ENCODE measurements at places on chromosomes 16 and 17.

DNA sequence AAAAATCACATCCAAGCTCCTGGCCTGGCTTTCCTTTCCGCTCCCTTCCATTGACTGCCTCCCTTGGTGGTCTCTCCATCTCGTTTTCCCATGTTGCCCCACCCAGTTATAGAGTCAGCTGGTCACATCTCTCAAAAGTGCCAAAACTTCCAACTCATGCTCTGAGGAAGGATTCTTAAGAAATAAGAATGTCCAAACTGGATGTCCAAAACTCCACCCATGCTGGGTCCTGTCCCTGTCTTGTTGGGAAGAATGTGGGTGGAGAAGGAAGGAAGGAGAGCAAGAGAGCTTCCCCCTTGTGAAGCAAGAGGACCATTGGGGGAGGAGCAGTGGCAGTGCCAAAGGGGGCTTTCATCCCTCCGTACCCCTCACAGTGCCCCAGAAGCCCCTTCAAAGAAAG is 44.6 kb upstream of the MAP3K14 start:
- no peak for DNase-seq

DNA sequence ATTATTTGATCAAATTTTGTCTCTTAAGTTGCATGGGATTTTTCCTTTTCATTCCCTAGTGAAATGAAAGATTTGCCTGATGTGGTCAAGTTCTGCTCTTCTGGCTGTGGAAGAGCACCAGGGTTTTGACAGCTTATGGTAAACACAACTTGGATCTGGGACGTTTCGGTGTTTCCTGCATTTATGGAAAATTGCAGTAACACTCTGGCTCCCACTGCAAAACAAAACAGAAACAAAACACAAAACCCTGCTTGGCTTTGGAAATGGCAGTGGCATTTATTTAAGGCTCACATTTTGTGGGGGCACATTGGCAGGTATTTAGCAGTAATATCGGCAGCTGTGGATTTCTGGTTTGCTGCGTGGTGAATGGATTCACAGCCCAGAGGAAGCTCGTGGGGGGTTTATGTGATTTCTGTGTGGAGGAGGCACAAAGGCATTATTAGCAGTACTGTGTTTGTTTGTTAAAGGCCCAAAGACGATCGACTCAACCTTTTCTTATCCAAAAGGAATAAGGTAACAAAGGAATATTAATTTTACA is 377.8 kb downstream of the SNX29 start:
- DNase-seq, result no peak

DNA sequence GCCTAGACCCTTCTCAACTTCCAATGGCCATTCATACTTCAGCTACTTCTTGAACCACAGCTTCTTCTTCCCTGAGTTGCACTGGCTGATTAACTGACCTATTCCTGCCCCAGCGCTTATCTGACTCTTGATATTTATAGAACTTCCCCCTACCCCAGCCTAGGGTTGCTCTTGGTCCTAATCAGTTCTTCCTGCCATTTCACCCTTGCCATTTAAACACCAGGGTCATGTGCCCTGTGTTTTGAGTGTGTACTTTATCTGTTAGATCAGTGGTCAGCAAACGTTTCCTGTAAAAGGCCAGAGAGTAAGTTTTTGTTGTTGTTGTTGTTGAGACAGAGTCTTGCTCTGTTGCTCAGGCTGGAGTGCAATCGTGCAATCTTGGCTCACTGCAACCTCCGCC is 82.4 kb upstream of the COX10 start:
- DNase-seq, result no peak

DNA sequence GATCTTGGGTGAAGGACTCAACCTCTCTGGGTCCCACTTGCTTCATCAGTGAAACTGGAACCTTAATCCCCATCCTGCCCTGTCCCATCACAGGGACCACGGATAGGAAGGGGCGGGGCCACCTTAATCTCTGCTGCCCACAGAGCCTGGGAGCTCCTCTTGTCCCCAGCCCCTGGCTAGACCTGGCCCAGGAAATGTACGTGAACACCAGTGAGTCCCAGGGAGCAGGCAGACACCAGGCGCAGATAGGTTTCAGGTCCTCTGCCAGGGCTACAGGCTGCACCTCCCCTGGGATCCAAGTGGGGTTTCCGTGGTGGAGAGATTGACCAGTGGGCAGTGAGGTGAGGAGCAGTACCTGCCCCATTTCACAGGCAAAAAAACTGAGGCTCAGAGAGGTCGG is 21.0 kb downstream of the RAB11FIP4 start:
- DNase-seq, result no peak

DNA sequence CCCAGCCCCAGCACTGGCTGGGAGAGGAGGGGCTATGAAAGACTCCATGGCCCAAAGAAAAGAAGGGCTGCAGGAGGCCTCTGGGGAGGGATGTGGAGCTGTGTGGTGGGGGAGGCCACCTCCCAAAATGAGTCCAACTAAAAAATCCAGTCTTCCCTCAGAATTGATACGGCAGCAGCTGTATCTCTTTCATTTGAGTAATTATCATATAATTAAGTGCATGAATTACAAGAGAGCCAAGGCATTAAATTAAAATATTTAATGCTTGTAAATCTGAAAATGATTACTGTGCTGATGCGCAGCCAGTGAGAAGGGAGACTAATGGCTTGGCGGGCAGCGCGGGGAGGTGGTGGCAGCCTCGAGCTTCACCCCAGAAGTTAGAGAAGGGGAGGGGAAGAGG is 192.8 kb downstream of the C16orf78 start:
- no peak for DNase-seq

- DNase-seq, result peak; percentile 84
These were observed 14.6 kb upstream of the SBK1 start for GRCh38 chr16:28277537-28278388.

DNA sequence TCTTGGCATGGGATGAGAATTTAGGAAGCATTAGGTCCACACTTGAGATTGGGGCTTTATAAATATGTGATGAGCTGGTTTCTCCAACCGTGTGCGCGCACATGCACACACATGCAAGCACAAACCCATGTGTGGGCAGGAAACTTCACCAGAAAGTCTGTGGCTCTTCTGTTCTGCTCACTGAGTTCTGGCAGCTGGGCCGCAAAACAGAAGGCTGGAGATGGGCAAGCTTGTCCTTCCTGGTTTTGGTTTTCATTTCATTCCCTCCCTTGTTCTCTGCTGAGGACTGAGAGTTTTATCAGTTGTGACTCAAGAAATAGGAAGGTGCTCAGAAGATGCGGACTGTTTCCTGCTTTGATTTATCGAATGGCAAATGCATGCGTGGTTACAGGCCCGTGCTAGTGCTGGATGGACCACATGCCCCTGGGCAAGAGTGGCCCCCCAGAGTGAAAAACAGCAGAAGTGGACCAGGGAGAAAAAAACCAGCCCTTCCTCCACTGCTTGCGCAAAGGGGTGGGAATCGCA is 14.1 kb downstream of the MAP3K14 start:
- peak; percentile 77 for DNase-seq

DNA sequence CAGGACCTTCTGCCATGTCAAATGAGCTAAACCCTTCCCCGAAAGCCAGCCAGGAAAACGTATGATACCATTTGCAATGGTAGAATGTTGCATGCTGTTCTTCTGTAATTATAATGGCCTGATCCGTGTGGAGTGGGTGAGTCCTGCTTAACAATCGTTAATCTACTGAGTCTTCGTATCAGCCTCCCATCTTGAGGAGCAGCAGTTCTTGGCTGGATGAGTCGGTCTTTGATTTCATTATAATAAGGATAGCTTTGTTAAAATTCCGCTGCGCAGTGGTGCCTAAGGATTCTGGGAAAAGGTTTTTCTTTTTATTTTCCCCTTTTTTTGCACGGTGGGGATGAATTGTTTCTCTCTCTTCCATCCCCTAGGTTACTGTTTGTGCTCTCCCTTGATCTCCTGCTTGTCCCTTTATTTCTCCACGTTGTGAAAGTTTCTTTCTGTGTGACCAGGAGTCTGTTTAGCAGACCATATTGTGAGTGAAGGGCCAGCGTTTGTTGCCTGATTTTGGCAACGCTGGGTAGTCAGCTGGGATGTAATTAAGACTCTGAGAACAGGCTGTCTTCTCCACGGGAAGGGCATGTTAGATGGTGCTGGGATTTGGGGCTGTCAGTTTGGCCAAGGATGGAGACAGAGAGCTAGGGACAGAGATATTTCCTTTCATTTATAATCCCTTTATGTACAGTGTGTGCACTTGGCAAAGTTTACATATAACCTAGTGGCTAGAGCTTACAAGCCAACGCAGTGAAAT is 263.0 kb downstream of the FTO start:
- DNase-seq, result no peak
